ENCODE measurements at places on chromosomes 5 and 9.

DNA sequence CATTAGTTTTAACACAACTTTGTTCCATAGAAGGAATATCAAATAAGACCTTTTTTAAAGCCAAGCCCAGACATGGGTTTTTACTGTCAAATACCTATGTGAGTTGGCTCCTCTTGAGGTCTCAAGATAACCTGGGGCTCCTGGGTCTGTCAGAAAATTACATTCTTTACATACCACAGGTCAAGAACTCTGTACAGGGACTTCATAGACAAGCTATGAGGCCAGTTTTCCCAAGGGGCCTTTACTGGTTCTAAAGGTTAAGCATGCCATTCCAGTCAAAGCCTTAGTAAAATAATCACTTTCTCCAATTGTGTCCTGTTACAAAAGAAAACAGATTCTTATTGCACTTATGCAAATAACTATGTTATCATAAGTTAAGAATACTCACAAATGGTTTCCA is 15.5 kb upstream of the SMC2 start:
- DNase-seq: no peak

GRCh38 chr9:2228641-2229040 is 213.5 kb downstream of the SMARCA2 start:
- DNase-seq: no peak

DNA sequence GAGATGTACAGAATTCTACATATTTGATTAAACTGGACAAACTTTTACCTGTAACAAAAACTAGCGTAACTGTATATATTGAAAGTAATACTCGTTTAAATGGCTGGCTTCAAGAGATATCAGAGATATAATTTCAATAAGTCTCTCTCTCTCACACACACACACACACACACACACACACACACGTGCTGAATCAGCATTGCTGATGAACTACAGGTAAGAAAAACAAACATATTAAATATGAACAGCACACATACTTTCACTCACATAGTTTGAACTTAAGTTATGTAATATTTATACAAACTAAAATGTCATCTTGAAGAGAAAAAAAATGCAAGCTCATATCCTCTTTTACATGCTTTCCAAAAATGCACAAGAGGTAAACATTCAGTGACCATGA is 145.4 kb downstream of the BNC2 start:
- DNase-seq: no peak

DNA sequence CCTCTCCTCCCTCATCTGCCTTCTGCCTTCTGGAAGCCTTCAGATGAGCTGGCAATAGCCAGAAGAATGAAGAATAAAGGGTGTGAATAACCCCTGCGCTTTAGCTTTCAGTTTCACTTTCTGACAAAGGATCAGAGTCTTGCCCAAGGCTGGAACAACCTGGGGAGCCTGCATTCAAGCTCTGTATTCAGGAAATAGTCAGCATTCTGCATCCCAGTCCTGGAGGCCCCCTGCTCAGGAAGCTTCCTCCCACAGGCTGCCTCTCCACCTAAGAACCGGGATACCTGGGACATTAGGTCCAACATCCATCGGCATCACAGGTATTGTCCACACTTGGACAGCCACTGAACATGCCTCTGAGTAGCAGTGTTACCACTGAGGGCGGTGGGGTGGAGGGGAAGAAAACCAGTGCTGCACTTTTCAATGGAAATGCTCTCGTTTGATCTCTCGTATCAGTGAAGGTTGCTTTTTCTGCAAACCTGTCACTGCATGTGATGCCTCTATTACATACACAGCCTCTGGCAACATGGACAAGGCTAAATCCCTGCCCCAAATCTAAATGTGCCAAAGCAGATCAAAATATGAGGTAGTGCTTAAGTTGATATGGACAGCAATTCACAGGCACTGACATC is 39.8 kb upstream of the ACO1 start:
- DNase-seq: no peak

GRCh38 chr9:68951879-68952659 is 61.8 kb downstream of the PRKACG start:
- DNase-seq: peak; percentile 60

DNA sequence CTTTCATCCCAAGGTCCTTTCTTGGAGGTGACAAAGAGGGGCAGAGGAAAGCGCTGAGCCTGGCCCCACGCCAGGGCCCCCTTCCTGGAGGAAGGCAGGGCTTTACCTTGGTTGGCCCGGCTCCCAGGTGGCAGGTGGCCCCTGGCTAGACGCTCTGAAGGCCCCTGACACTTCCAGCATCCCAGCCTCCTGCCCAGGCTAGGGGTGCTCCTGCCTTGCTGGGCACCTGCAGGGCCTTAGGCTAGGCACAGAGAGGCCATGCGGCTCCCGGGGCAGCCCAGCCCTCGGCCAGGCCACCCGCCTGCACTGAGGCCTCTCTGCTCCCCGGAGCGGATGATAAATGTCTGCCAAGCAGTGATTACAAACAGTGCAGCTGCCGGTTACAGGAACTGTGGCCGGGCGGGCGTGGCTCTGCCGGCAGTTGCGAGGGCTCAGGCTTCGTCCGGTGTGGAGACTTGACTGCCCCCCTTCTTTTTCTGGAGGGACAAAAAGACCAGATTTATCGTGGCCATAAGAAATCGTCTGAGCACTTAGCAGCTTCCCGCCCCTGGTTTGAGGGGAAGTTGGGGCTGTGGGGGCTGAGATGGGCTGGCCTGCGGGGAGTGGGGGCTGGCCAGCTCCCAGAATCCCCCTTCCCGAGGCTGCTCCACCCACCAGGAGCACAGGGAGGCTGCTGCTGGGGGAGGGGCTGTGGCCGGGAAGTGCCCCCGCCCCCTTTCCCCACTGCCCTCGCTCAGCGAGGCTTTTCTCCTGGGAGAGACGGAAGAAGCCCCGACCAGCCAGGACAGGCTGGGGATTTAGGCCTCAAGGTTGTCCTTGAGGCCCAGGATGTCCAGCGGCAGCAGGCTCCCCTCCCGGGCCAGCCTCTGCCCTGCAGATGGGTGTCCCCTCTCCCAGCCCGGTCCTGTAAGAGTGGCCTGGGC is 31.6 kb upstream of the UBAC1 start:
- DNase-seq: peak; percentile 81

- DNase-seq: no peak
Observed at GRCh38 chr9:4594545-4594944, 67.5 kb upstream of the PLPP6 start.

DNA sequence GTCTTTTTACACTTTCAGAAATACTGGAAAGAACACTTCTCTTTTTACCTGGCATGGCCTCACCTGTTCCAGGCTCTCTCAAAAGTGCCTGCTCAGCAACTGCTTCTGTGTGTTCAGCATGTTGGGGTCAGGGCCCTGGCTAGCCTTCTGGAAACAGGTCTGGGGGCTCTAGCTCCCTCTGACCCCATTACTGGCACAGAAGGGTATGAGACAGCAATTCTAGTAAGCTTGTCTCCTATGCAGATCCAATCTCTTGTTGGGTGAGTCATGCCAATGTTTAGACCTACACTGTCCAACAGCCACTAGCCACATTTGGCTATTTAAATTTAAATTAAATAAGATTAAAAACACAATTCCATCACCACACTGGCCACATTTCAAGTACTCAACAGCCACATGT is 80.8 kb downstream of the MAPKAP1 start:
- DNase-seq: no peak

- DNase-seq: no peak
Observed at GRCh38 chr9:7209990-7210389, 452.2 kb downstream of the KDM4C start.

DNA sequence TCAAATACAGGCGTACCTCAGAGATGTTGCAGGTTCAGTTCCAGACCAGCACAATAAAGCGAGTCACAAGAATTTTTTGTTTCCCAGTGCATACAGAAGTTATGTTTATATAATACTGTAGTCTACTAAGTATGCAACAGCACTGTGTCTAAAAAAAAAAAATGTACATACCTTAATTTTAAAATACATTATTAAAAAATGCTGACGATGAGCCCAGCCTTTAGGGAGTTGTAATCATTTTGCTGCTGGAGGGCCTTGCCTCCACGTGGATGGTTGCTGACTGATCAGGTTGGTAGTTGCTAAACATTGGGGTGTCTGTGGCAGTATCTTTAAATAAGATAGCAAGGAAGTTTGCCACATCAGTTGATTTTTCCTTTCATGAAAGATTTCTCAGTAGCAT is 48.3 kb downstream of the TTC1 start:
- DNase-seq: no peak

DNA sequence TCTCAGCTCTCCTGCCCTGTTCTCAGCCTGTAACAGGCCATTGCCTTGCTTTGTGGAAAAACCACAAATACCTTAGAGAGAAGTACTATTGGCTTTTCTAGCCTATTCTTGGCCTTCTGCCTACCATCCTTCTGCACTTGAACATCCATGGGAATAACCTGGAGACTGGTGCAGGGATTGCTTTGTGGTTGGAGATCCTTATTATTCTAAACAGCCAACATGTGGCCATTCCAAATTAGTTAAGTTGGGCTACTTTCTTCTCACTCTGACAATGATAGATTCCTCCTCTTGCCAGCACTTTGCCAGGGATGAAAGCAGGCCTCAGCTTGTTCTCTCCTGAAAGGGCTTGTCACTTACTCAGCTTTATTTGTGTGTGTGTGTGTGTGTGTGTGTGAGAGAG is 240.4 kb downstream of the GLIS3 start:
- no peak for DNase-seq

DNA sequence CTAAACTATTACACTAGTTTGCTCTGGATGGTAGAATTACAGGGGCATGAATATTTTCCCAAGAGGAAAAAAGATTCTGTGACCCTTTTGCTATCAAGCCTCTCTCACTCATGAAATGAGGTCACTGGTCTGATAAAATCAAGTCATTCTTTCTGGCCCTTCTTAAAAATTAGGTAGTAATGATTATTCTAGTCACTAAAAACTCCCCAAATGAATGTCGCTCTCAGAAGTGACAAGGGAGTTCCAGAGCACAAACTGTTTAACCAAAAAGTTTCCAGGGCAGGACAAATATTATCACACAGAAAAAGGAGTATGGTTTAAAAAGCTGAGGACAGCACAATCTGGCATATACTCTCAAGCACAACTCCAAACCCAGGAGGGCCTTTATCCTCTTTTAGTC is 12.5 kb downstream of the ERMP1 start:
- no peak for DNase-seq

DNA sequence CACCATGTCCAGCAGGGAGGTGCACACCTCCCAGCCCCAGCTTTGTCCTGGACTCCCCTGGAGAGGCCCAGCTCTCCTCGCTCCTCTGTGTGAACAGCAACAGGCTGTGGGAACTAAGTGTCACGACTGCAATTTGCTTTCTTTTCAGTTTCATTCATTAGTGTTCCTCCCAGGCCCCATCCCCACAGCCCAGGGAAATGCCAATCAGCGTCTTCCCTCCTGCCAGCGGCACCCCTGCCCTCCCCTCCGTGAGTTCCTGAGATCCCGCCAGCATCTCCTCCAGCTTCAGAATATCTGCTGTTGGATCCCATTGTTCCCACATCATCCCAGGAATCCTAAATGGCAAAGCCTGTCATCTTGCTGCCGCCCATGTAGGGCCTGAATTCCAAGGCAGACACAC is 13.1 kb upstream of the RPL26L1 start:
- DNase-seq: no peak

- no peak for DNase-seq
Observed at GRCh38 chr9:121963528-121963995, 129.5 kb downstream of the TTLL11 start.

DNA sequence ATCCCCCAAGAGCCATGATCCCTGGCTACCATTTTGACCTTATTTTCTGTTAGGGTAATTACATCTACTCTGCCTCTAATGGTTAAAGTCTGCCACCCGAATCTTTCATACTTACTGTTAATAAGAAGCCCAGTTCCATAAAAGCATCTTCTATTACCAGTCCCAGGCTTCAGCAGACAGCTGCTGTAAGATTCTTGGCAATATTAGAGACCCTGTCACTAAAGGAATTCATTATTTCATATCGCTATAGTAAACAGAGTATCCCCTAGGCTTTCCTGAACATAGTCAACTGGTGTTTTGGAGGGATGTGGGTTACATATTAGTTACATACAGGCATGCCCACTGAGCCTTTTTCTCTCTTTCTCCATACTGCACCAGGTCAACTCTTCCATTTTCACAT is 608.7 kb upstream of the SEMA6A start:
- DNase-seq: no peak

DNA sequence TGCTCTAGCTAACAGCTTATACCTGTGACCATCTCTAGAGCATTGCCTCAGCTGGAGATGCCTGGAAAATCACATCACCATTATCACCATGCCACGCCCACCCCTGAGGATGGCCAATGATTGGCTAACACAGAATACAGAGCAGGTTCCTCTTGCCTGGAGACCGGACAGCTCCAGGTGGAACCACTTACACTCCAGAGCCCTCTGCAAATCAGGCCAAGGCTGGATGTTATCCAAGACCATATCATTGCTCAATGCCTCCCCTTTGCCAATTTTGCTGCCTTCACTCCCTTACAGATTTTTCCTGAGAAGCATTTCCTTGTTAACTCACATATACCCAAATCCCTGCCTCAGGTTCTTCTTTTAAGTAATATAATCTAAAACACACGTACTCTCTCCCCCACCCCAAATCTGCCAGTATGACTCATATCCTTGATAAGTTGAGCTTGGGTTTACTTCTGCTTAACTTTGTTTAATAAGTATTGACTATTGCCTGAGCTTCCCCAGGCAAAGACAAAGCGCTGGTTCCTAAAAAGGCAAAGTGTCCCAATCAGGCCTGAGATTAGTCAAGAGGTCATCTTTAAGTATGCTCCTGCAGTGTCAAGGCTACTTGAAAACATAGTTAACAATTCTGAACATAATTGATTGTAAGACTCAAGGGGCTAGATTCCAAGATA is 309.6 kb downstream of the EPB41L4A start:
- peak; percentile 72 for DNase-seq

DNA sequence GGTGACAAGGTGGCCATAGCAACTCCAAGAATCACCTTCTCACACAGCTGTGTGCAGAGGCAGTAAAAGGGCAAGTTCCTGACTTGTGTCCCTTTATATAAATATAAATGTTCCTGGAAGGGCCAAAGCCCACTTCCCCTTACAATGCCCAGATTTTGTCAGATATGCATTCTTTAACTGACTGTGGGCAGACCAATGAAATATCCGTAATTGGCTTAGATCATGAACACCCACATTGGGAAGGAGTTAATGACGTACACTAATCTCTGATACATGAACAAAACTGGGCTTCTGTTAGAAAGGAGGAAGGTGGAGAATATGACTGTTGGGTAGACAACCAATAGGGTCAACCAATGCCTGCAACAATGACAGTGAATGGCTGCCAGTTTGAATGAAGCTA is 397.2 kb upstream of the CLINT1 start:
- DNase-seq: peak; percentile 54

- peak; percentile 73 for DNase-seq
Observed at GRCh38 chr9:36125062-36125855, 11.3 kb upstream of the GLIPR2 start.

- DNase-seq: peak; percentile 27
Observed at GRCh38 chr5:151758141-151758429, 346 bp downstream of the ATOX1 start.

Data from suppressor macrophage (primary cell).